Type B pancreatic cell (in vitro differentiated cells): ENCODE measurements at places on chromosomes 4 and X.

GRCh38 chr4:53498706-53499105 lies 92.6 kb downstream of the LNX1 start:
- no peak for DNase-seq

- DNase-seq = no peak
Measured at GRCh38 chr4:153159728-153160221, 44.5 kb upstream of the TRIM2 start.

DNA sequence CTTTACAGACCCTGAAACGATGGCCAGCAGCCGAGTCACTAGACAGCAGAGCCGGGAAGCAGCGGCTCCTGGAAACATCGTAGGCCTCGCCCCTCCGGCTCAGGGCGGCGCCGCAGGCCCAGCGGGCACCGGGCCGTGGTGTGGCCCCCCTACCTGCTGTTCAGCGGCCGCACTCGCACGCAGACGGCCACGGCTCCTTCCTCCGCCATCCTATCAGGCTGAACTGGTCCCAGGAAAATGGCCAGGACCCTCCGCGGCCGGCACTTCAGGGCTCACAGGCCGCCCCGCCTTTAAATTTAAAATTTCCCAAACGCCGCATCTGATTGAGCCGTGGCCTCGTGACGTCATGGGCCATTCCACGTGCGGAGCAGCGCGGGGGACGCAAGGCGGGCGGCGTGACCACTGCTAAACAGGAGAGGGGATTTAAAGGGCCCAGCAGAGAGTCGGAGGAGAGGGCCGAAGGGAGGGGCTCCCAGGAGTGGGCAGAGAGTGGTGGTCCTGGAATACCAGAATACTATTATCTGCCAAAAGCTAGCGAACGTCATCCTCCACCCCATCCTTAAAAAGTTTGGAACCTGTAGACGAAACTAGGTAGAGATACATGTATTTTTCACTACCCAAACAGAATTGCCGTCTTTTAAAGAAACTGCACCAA lies at the start of gene CENPE:
TSS of gene CENPE (minus strand) at position 233 of the 655 bp plus-strand sequence. CDS start at position 209, 24 bp downstream.
- peak; percentile 93 for DNase-seq

DNA sequence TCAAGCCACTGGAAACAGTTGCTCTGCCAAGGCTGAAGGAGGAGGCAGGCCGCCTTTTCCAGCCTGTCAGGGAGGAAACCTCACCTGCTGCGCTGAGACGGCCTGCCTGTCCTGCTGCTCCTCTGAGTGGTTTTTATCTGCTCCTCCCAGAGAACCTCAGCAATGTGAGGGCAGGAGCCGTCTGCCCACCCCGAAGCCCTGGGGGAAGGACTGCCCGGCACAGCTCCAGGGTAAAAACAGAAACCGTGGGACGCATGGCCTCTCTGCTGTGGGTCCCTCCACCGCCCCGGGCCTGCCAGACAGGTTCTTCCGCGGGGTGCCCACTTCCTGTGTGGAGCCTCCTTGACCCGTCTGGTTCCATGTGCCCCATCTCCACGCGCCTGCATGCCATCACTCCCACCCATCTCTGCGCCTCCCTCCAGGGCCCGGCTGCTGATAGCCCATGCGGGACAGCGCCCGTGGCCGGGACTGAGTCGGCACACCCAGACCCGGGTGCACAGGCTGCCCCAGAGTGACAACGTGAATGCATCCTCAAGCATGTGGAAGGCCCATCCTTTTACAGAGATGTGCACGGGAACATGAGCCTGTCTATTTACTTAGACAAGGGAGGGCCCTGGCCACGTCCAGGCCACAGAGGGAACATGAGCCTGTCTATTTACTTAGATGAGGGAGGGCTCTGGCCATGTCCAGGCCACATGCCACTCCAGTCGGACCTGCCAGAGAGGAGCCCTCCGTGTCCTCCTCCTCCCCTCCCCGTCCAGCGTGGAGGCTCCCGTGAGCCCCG lies 4.0 kb upstream of the SLC49A3 start:
- DNase-seq = no peak
